ENCODE measurements at places on chromosomes 7 and 10. TPM values are rescaled to one million over a fixed set of nuclear protein-coding genes. Genes with fewer than 3 reads are reported as not detected.

- H3K4me3 ChIP-seq: no peak overlapping the region
- no peak for DNase-seq
- H3K27me3 ChIP-seq: no peaks in the 10 kb centered on the region
Observed at GRCh38 chr10:133128126-133129070, 31.6 kb upstream of the KNDC1 start.

GRCh38 chr10:123485341-123485960 lies 180.7 kb upstream of the GPR26 start:
- no peak for DNase-seq
- H3K4me3 ChIP-seq: no peak overlapping the region
- no peaks in the 10 kb centered on the region for H3K4me1 ChIP-seq
- H3K27me3 ChIP-seq: no peaks in the 10 kb centered on the region

GRCh38 chr7:41886901-41887311 lies 184.0 kb upstream of the INHBA start:
- DNase-seq: peak; percentile 67
- no peak overlapping the region for H3K4me3 ChIP-seq
- no peaks in the 10 kb centered on the region for H3K36me3 ChIP-seq
- H3K4me1 ChIP-seq: peaks cover 10% of the 10 kb centered on the region
- H3K27ac ChIP-seq: peak overlapping the region; percentile 54
- H3K27me3 ChIP-seq: no peaks in the 10 kb centered on the region

- no peak for DNase-seq
Observed at GRCh38 chr7:19062216-19062615, 55.2 kb downstream of the TWIST1 start.

EEPD1 gene
- total RNA-seq: 10.1 TPM

HOXA6 gene
- total RNA-seq: 15.3 TPM

C7orf33 gene
- total RNA-seq: not detected

Measured in uterus (tissue), 4 donors.